ENCODE measurements at places on chromosomes 11 and 22.

- DNase-seq, result no peak
These were observed 67.4 kb upstream of the ARFGAP3 start for GRCh38 chr22:42924436-42924835.

- peak; percentile 60 for DNase-seq
These were observed 69.1 kb upstream of the MYOD1 start for GRCh38 chr11:17650127-17650911.

GRCh38 chr22:45179276-45180049 is 15.7 kb downstream of the NUP50 start:
- DNase-seq, result no peak

- DNase-seq, result no peak
These were observed 6.6 kb downstream of the CTSD start for GRCh38 chr11:1756791-1757771.

GRCh38 chr11:68077617-68078582 is 39.1 kb downstream of the TCIRG1 start:
- no peak for DNase-seq

All from WERI-Rb-1 (cell line).